ENCODE measurements at places on chromosomes 5 and 9.

DNA sequence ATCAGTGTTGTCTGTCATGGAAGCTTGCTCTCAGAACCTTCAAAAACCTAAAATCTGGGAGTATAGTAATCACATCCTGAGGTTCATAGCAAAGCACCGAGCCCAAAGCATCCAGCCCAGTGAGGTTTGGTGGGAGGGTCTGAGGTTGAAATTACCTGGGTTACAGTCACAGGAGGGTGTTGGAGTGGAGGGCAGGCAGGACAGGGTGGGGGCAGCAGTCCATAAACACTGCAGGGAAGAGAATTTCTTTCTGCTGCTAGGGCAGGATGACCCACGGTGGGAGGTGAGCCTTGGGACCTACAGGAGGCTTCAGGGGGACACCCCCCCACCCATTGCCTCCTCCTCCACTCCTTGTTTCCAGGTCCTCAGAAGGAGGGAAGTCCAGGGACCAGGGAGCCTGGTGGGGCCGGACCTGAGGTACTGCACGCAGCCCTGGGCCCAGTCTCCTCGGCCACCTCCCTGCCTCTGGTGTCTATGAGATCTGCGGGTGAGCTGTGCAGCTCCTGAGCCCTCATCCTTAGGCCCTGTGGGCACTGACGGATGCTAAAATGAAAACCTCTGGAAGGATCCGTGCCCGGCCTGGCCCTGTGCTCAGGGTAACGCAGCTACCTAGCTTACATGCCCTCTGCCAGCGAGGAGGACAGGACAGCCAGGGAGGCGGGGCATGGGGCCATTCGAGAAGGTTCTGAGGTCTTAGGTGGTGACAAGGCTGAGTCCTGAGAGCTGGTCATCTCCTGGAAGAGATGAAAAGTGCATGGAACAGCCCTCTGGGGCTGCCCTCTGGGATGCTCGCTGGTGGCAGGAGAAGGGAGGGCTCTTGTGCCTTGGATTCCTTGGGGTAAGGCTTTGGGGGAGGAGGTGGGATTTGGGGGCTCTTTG, 1.8 kb upstream of the ADCY2 start:
- DNase-seq, result no peak

- no peak for DNase-seq
These were observed 19.6 kb downstream of the UGCG start for GRCh38 chr9:111916234-111916645.

GRCh38 chr5:113771483-113771882, 258.0 kb downstream of the YTHDC2 start:
- no peak for DNase-seq

- DNase-seq, result no peak
These were observed 18.1 kb upstream of the BOD1 start for GRCh38 chr5:173634465-173634983.

- peak; percentile 15 for DNase-seq
These were observed 176.8 kb downstream of the MACROH2A1 start for GRCh38 chr5:135222171-135222681.

DNA sequence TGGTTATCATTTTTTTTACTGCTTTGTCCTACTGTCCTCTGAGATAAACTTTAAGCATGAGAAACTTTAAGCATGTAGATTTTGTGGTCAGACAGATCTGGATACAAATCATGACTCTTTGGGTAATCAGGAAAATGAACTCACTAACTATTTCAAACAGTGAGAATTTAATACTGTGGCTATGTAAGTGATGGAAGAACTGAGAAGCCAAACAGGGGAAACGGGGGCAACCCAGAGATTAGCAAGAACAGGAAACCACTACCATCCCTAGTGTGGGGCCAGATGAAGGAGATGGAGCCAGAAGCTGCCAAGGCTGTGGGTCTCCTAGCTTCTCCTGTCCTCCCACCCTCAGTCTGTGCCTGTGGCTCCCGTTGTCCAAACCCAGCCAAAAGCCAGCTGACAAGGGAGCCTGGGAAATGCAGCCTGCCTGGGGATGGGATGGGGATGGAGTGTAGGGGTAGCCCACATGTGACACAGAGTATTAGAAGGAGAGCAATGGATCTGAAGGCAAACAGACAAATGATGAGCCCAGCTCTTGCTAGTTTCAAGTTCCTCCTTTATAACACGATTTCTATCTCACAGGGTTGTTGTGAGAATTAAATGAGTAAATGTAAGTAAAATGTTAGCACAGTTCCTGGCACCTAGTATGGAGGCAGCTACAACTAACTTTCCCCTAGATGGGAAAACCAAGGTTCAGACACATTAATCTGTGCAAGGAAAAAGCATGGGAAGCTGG, 27.7 kb upstream of the CDC23 start:
- DNase-seq, result no peak

DNA sequence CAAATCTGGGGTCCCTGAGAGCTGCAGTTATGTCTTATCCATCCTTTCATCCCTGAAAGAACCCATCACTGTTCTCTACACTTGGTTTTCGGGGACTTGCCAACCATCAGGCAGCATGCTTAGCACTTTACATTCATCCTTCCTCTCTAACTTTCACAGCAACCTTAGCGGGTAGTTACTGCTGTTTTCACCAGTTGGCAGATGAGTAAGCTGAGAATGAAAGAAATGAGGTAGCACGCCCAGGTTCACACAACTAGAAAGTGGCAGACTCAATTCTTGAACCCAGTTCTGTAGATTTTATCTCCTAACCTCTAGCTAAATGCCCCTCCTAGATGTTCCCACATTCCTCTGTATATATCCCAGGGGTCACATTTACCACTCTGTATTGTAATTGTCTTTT, 342.0 kb upstream of the WWC1 start:
- DNase-seq, result no peak

DNA sequence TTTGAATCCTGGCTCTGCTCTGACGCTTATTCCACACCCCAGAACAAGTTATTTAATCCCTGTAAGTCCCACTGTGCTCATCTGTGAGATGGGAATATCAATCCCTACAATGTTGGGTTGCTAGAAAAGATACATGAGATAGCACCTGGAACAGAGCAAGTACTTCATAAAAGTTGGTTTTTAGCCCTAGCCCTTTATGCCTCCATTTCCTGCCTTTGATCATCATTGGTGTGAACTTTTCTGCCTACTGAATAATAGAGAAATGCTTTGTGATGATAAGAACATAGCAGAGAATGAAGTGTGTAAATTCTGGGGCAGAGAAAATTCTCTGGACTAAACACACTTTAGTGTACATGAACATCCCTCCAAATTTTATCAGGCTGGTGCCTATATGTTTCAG, 90.3 kb upstream of the RANBP6 start:
- DNase-seq, result no peak

- DNase-seq, result no peak
These were observed 51.1 kb upstream of the TNFSF15 start for GRCh38 chr9:114856942-114857315.

DNA sequence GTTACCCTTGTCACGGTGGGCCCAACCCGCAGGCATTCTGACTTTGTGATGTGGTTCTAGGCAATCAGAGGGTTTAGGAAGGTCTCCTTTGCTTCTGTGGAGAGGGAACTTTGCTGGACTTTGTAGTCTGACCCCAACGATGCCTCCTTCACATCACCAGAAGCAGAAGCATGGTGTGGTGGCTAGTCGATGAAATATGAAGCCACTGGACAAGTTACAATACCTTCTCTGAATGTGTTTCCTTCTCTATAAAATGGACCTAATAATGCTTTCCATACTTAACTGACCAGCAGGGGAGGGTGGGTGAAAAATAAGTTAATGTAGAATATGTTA, 607 bp downstream of the SPEF2 start:
- DNase-seq, result no peak

GRCh38 chr9:74940600-74940999, 12.1 kb downstream of the C9orf40 start:
- DNase-seq, result no peak

- no peak for DNase-seq
These were observed 98.8 kb downstream of the KLHL3 start for GRCh38 chr5:137636830-137637714.

GRCh38 chr9:3508521-3509291, 17.1 kb downstream of the RFX3 start:
- DNase-seq, result no peak

DNA sequence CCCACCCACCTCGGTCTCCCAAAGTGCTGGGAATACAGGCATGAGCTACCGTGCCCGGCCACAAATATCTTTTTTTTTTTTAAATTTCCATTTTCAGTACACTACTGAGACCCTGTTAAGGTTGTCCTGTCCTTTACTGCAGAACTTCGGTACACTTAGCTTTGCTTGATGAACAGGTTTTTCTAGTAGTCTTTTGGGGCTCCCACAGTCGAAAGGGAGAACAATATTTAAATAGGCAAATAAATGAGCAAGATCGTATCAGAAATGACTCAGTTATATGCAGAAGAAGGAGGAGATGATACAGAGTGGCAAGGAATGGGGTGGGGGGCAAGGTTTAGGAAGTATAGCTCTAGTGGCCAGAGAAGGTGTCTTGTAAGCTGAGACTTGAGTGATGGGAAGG, 52.7 kb downstream of the MSX2 start:
- no peak for DNase-seq

DNA sequence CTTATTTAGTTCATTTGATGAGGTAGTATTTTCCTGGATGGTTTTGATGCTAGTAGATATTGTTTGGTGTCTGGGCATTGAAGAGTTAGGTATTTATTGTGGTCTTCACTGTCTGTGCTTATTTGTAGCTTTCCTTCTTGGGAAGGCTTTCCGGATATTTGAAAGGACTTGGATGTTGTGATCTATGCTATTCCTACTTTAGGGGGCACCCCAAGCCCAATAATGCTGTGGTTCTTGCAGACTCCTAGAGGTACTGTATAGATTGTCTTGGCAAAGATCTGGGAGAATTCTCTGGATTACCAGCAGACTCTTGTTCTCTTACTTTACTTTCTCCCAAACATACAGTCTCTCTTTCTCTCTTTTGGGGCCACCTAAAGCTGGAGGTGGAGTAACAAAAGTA, 315.7 kb downstream of the MAT2B start:
- DNase-seq, result no peak

- DNase-seq, result no peak
These were observed 34.6 kb downstream of the HACD4 start for GRCh38 chr9:20996809-20997208.

- DNase-seq, result peak; percentile 45
These were observed 20.7 kb downstream of the NLN start for GRCh38 chr5:65742565-65743231.

DNA sequence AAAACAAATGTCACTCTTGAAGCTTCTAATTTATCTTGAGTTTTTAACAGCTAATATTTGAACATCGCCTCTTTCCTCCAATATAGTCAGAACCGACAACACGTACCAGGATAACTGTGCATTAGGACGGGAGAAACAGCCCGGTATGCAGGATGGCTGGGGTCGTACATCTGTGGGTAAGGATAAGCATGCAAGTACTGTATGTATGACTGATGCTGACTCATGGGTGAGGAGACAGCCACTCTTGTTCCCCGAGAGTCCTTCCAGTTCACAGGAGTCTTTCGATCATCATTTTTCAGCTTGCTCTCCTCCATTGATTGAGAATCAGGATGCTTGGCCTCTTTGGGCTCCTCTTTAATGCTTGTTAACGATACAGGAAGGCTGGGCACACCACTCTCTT, 102.3 kb downstream of the ZNF608 start:
- no peak for DNase-seq

DNA sequence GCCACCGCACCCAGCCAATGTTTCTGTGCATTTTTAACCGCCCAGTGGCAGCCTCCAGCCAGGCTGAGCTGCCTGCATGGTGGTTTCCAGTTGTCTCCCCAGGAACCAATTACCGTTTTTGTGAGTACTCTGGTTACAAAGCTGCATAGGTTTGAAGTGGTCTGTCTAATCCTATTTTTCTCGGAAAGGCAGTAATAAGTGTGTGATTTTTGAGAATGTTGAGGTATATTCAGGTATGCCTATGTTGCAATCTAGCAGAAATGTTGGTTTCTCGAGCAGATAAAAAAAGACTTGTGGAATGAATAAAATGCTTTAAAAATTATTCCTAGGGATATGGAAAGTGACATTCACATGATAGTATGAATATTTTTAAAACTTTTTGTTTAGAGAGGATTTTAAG, 41.5 kb upstream of the ANKH start:
- no peak for DNase-seq

DNA sequence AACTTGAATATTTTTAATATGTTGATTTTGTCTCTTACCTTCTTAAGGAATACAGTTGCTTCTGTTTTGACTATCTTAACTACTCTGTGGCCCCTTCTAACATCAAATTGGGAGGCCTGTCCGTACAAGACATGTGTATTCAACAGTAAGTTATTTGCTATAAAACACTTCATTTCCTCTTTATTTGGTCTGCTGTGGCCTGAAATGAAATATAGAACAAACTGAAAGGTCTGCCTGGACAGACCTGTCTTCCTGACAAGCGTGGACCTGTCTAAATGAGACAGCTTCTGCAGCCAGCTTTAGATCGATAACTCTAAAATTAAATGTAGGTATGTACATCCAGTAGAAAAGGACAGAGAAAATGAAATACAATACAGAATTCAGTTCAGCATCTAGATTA, 2.2 kb upstream of the LPAR1 start:
- DNase-seq, result no peak

DNA sequence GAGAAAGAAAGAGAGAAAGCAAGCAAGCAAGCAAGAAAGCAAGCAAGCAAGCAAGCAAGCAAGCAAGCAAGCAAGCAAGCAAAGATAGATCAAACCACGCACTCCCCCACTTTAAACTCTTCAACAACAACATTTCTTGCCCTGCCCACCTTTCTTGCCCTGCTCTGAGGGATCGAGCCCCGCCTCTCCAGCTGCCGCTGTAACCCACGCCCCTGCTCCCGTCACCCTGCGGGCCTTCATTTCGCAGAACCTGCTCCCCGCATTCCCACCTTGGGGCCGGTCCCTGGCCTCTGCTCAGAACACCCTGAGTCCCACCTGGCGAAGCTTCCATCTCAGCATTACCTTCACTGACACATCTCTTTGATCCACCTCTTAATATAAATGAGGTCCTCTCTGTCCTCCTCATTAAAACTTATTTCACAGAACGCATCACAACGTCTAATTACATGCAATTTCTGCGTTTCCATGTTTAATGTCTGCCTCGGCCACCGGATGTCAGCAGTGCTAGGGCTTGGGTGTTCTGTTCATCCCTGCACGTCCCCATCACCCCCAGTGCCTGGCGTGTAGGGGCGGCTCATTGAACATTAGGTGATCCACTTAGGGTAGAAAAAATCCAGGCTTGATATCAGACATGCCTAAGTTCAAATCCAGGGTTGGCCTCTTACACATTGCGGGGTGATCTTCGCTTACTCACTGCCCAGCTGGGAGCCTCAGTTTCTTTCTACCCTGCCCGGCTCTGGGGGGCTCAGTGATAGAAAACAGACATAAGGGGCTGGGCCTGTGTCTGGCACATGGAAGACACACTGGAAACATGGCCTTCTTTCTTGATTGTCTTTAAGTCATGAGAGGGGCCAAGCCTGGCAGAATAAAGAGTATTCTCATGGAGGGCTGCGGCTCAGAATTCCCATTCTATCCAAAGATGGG, 187.6 kb downstream of the DAB2IP start:
- DNase-seq, result no peak

GRCh38 chr5:56302027-56302426, 68.9 kb upstream of the ANKRD55 start:
- no peak for DNase-seq

Measured in HCT116 (cell line).